Foreskin fibroblast (primary cell): ENCODE measurements at places on chromosomes 2 and 18.

DNA sequence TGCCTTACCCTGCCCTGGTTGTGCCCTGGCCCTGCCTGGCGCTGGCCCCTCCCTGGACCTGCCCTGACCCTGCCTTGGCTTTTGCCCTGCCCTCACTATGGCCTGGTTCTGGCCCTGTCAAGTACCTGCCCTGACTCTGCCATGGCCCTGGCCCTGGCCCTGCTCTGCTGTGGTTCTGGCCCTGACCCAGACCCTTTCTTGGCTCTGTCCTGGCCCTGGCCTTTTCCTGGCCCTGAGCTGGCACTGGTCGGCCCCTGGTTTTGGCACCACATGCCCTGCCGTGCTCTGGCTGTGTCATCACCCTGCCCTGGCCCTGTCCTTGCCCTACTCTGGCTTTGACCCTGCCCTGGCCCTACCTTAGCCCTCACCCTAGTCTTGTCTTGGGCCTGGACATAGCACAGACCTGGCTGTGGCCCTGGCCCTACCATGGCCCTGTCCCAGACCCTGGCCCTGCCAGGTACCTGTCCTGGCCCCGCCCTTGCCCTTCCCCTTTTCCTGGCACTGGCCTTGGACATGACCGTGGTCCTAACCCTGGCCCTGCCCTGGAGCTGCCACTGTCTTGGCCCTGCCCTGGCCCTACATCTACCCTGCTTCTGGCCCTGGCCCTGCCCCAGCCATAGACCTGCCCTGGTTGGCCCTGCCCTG lies 4.8 kb upstream of the ANKRD62 start:
- no peak for DNase-seq

DNA sequence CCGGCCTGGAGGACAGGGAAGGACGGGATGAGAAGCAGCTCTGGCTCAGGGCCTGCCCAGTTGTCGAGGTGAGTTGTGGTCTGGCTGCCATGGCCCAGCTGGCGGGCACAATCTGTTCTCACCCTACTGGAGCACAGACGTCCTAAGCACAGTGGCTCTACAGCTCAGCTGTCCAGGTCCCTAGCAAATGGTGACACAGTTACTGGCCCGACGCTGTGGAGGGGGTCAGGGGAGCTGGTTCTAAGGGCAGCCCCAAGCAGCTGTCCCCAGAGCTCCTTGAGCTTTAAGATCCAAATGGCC lies 32.9 kb downstream of the KCNK3 start:
- no peak for DNase-seq

DNA sequence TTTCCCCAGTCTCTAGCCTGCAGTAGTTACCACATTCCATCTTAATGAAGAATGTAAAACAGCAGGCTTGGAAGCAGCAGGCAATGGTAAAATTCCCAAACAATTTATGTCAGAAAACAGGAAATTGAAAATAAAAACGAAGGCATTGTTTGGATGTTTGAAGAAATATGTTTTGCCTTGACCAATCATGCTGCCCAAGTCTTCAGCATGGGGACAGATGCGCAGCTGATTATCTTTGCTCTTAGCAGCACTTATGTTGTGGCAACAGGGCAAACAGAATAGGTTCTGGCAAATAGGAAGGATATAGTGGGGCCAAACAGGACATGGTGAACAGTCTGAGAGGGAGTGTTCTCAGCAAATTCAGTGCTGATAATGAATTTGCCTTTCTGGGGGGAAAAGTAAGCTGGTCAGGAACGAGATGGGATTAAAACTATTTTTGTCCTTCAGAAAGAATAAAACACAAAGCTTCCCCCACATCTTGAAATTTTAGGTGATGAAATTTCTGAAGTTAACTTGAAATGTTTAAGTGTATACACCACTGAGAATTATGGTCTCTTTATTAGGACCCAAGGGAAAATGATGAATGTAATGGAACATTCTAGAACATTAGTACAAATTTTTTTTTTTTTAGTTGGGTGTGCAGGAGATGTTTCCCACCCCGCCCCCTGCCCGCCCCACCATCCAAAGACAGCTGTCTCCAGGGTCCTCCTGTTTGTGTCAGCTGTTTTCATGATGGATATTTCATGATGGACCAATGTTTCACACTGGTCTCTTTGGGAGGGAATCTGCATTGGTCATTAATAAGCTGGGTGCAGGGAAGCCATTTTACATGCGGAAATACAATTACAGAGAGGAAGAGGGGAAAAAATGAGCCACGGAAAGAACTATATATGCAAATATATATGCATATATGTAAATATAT lies 239.5 kb upstream of the REV1 start:
- no peak for DNase-seq

DNA sequence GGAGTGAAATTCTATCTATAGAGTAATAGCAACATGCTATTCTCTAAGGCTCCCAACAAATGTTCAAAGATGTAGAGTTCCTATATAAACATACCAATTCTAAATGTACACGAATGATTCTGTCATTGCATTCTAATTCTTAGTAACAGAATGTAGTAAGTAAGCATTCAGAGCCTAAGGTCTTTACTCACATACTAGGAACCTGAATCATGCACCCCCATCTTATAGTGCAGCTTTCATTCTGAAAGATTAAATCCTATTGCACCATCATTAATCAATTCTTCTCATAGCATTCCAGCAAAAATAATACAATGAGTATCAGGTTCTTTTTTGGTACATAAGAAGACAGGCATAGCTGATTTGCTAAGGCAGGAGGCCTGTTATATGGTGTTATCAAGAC lies 230.0 kb downstream of the NCKAP5 start:
- no peak for DNase-seq

DNA sequence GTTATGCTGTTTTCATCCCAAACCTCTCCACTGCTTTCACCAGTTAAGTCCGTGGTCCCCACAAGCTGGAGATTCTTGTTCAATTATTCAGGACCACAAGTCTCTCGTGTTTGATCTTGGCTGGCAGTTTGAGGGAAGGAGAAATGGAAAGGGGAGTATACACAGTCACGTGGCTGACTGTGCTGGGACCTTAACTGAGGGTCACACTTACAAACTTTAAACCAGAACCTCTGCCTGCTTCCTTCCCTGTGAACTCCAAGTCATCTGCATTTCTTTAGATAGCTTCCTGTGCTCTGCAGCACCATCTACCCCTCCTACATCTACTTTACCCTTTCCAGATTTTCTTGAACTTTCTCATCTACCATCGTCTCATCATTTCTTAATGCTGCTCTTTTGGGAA lies 91.7 kb downstream of the ARHGEF4 start:
- DNase-seq: no peak

DNA sequence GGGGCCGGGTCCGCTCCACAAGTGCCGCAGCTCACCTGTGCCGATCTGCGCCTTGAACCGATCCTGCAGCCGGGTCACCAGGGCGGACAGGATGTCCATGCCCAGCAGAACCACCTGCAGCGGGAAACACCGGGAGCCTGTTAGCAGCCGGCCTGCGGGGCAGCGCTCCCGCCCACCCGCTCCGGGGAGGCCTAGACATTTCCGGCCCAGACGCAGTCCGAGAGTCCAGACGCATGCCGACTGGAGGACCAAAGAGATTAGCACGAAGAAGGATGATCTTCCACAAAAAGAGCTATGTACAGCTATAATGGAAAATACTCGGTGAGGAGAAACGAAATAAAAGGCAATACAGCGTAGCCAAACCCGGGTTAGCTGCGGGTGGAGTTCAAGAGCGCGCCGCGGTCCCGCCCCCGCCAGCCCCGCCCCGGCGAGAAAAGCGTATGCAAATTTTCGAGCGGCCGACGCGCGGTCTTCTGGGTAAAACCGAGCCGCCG lies 421 bp upstream of the RNU4ATAC start:
- DNase-seq: peak; percentile 88

GRCh38 chr2:67642046-67642382 lies 244.9 kb downstream of the ETAA1 start:
- DNase-seq: peak; percentile 8

DNA sequence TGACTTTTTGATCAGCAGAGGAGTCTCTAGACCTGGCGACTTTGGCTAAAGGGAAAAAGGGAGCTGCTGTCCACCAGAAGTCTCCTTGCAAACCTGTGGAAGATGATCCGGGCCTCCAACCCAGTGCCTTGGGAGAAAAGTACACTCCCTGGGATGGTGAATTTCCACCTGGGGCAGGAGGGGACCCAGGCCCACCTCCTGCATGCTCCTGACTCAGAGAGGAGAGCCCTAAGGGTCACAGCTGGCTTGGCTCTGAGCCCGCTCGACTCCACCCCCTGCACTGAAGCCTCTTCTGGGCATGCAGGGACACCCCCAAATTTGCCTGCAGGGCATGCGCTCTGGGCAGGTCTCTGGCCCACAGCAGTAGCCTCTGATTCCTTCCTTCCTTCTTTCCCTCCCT lies 66.5 kb downstream of the PDCL3 start:
- DNase-seq: no peak

GRCh38 chr2:49241991-49242390 lies 87.7 kb upstream of the FSHR start:
- peak; percentile 57 for DNase-seq

DNA sequence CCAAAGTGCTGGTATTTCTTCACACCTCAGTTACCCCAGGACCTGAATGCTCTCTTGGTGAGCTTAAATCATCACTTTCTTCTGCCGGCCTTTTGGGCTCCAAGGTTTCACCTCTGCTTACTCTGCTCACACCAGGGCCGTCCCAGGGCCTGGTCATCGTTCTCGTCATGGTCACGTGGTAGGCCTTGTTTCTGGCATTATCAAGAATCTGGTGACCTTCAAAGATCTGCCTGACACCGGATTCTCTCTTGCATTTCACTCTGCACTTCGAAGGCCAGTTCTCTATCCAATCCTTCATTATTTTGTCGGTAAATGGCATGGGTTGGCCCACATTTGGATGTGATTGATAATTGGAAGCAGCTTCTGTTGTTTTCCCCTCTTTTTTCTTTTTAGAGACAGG lies 80.5 kb downstream of the HRH4 start:
- DNase-seq: no peak

- DNase-seq: peak; percentile 82
Measured at GRCh38 chr2:196160101-196160500, 11.3 kb downstream of the STK17B start.

GRCh38 chr18:23935804-23936203 lies 78.8 kb upstream of the TTC39C start:
- DNase-seq: no peak

GRCh38 chr2:1593371-1594122 lies 150.8 kb downstream of the PXDN start:
- peak; percentile 72 for DNase-seq

- DNase-seq: peak; percentile 58
Measured at GRCh38 chr18:76875390-76876325, 53.3 kb downstream of the ZNF236 start.

DNA sequence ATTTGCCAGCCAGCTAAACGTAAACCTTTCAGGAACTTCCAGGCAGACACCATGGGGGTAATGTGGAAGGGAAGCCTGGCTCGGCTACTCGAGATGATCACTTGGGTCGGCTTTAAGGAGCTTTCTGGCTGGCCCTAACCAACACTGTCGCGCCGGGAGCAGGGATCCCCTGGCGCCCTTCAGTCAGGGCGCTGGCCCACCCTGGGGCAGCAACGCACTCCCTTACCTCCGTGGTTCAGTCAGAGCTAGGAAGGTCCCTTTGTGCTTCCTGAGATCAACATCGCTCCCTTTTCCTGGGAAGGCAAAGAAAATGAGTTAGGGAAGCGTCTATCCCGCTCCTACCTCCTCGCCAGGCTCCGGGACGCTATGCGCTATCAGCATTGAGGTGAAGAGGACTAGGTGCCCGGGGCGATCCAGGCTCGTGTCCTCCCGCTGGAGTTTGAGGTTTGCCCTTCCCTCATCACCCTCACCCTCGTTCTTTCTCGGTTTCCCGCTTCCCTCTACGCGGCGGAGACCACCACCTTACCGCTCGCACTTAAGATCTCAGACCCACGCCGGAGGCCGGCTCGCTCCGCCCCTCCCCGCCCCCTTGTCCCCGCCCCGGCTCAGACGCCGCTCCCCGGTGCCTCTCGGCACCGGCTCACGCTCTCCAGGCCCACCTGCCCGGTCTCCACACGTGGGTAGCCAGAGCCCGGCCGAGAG lies 449 bp upstream of the ATRAID start:
- DNase-seq: peak; percentile 63

DNA sequence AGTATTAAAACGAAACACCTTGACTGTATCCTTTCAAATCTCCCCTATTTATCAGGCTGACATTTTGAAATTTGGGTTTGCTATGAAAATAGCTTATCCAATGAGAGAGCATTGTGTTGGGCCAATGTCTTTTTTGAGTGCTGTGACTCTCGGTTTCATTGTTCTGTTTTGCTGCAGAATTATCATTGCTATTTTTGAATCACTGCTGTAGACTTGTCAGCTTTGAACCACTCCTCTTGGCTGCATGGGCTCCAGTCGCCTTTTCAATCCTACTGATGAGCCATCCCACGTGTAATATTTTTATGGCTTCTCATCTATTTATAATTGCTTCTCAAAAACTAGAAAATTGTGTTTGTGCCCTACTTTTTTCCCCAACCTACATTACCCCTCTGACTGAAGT lies 322.8 kb downstream of the LNPK start:
- no peak for DNase-seq

GRCh38 chr2:189091253-189091652 lies 88.3 kb downstream of the COL5A2 start:
- DNase-seq: no peak

- no peak for DNase-seq
Measured at GRCh38 chr18:379681-380330, 112.0 kb upstream of the THOC1 start.

DNA sequence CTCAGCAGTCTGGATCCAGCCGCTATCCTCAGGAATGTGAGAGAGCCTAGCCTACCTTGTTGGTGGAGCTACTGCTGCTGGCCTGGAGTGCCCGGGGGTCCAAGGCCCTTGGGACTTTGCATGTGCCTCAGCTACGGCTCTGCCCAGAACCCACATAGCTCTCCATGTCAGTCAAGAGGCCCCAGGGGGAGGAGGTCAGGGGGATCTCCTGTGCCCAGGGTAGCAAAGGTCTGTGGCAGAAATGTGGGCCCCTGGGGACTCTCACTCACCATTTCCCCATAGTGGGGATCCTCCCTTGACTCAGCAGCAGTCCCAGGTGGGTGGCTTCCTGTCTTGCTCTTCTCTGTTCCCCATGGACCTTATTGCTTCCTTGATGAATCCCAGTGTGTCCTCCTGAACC lies 342.7 kb upstream of the CHAC2 start:
- DNase-seq: no peak

DNA sequence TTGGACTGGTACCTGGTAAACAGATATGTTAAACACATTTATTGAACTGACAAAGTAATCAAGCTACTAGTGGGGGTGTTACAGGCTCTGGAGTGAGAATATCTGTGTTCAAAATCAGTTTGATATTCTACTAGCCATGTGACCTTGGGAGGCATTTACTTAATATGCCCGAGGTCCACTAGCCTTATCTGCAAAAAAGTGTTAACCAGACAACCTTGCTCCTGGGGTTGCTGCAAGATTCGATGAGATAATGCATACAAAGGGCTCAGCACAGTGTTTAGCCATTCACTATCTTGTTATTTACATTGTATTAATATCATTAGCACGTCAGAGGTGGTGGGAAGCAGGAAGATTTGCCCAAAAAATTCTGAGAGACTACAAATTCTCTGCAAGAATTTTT lies 103.3 kb downstream of the CDH2 start:
- no peak for DNase-seq

GRCh38 chr2:191112448-191112901 lies 38.3 kb downstream of the STAT4 start:
- DNase-seq: no peak
